SK-N-MC (cell line): ENCODE measurements at places on chromosomes 7 and 10.

DNA sequence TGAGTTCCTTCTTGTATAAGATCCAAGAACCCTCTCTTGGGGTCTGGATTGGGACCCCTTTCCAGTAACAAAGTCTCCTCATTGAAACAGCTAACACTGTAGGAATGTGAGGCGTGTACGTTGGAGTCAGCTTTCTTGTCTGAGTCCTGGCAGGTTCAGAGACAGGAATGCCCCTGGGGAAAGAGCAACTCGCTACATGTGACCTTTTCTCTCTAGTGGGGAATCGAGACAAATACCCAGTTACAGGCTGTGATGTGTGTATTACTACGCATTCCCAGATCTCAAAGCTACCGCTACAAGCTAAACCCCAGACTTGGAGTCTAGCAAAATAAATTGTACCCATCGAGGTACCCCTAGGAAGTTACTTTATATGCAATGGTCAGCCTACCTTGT is 85.6 kb upstream of the FRMD4A start:
- DNase-seq = no peak

DNA sequence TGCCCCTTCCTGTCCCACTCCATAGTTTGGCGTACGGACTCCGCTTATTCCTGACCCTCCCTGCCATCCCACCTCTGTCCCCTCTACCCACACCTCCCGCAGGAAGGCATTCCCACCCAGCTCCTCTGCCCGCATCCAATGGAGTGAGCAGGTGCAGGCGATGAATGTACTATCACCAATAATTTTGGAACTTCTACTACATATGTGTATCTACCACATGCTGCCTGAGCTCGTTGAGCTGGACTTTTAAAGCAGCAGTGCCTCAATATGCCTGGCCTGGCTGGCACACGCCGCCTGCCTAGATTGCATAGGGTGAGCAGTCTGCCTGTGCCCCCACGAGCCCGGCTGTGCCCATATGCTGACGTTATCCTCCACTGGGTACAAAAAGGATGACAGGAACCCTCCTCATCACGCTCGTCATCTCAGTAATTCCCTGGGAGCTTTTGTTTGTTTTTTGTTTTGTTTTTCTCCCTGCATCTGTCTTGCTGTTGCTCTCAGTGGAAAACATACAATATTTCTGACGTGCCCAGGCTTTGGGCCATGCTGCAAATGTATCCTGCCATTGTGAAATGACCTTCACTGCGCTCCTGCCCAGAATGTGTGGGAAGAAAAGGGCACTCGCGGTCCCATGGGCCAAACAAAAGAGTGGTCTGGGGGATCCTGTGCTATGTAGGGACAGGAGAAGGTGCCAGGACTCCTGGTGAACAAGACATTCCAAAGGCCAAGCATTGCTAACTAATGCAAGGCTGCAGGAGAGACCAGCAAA is 302.8 kb downstream of the PTPRN2 start:
- DNase-seq = no peak

DNA sequence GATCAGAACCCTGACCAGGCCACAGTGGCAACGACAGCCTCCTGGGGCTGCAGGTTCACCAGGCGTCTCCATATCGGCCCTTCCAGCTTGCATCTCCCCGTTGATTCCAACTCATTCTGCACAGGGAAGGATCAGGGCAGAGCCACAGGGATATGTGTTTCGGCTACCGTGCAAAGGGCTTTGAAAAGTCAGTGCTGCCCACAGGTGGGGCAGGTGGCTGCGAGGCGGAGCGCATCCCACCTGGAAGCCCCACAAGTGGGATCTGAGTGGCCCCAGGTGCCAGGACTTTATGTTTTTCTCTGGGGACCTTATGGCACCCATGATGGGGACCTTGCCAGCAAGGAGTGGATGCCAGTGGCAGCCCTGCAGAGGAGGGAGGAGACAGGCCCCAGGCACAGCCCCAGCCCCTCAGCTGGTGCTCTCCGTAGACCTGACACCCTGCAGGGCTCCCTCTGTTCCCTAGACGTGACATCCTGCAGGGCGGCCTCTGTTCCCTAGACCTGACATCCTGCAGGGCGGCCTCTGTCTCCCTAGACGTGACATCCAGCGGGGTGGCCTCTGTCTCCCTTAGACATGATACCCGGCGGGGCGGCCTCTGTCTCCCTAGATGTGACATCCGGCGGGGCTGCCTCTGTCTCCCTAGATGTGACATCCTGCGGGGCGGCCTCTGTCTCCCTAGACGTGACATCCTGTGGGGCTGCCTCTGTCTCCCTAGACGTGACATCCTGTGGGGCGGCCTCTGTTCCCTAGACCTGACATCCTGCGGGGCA is 189.4 kb downstream of the ELFN1 start:
- no peak for DNase-seq

GRCh38 chr7:4069268-4070095 is 612.6 kb upstream of the FOXK1 start:
- no peak for DNase-seq

DNA sequence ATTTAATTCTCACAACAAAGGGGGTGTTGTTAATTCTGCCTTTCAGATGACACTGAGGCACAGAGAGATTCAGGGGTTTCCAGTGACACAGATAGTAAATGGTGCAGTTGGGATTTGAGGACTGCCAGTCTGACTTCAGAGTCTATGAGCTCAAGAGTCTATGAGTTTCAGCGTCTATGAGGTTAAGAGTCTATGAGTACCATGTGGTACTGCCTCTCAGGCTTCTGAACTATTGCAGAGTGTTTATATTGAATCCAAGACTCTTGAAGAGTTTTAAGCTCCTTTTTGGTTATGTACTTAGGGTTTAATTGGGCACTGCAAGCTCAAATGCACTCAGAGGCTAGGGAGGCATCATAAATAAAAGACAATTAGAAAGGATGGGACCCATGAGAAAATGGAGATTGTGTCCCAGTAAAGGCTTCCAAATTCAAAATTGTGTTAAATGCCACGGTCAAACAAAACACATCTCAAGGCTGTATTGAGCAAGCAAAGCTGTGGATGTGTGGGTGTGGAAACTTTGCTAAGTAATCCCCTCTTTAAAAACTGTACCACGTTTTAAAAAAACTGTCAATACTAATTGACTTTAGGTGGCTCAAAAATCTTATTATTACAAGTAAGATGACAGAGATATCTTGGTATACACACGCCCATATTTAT is 123.9 kb upstream of the FAM171A1 start:
- no peak for DNase-seq

- no peak for DNase-seq
Measured at GRCh38 chr7:18702071-18702829, 206.7 kb downstream of the HDAC9 start.

GRCh38 chr7:67692425-67692824 is 695.8 kb downstream of the TYW1 start:
- no peak for DNase-seq

GRCh38 chr10:89954787-89955566 is 253.6 kb downstream of the KIF20B start:
- no peak for DNase-seq

- no peak for DNase-seq
Measured at GRCh38 chr7:22208799-22209198, 148.2 kb downstream of the RAPGEF5 start.

DNA sequence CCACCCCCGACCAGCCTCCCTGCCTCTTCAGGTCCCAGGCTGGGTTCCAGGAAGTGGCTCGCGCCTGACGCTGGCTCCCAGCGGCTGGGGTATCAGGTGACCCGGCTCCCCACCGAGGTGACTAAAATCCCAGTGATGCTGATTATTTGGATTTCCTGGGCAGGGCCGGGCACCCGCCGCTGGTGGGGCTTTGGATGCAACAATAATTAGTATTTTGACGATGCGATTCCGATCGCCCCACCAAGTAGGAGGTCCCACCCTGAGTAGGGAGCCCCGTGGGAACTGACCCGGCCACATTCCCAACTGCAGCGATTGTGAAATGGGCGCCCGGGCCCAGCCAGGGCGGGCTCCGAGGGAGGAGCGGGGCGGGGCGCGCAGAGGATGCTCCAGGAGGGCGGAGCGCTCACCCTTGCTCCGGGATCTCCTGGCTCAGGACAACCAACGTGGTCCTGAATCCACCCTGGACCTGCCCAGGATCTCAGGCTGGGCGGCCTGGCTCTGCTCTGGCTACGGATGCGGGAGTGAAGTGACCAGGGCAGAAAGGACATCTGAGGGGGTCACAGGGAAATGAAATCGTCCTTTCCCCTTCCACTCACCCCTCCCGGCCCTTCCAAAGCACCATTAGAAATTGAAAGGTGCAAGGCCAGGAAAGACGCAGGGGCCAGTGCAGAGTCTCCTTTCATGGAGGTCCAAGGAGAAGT is 32.6 kb downstream of the DUSP5 start:
- DNase-seq = no peak
